ENCODE measurements at places on chromosomes 4 and X.

DNA sequence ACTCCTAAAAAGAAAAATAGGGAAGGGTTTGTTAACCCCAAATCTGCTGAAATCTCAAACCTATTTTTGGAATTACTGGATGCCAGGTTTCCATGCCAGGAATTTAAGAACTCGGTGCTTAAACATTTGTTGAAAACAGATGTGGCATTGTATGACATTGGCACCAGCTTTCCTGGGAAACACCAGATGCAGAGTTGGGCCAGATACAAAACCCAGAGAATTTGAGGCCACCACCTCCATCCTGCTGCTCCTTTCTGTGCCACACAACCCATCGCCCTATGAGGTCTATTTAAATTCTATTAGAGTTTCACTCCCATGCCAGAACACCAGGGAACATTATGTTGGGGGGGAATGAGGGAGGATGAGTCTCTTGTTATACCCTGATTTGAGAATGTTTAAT, 71.7 kb downstream of the ARAP2 start:
- DNase-seq: no peak

GRCh38 chrX:53071064-53071463, 11.1 kb upstream of the TSPYL2 start:
- DNase-seq: no peak

GRCh38 chrX:10828640-10829039, 208.3 kb upstream of the MID1 start:
- no peak for DNase-seq

DNA sequence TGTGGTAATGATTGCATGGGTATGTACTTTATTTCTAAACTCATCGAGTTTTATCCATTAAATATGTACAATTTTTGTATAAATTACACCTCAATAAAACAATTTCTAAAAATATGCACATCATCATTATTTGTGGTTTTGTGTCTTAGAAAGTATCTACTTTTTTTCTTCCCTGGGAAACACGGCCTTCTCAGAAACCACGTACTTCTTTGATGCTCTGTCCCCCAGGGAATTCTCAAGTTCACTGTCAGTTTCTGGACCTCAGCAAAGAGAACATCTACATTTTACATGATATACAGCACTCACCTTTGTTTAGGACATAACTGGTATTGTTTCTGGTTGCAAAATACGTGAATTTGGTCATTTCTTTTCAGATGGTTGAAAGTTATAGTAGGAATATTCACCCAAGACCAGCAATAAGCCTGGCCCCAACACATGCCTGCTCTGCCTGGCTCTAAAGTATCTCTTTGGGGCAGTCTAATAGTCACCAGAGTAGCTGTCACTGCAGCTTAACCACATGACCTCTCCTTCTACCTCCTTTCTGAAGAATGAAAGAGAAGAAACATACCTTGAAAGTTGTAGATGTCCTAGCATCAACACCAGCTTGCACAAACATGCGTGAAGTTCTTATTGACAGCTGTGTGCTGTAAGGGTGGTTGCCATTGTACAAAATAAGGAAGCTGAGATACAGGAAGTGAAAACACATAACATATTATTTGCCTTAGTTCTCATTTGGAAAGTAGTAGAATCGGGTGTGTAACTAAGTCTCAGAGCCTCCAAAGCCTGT, 48.4 kb upstream of the SPANXN4 start:
- no peak for DNase-seq

GRCh38 chrX:6941041-6941440, 206.5 kb upstream of the STS start:
- DNase-seq: no peak

DNA sequence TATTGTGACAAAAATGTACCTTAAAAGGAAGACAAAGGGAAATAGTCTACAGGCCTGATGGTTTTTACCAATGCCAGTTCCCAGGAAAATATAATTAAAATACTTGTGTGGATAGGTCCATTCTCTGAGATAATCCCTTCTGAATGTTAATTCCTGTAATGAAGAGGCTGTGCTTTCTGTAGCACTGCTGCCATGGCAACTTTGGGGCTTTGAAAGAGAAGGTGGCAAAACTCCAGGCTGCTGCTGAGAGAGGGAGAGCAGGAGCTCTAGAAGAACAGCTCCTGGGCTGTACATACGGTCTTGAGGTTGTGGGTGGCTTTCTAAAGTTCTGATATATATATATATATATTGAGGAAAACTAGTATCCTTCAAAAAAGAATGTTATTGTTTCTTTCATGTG, 125.4 kb downstream of the PDLIM5 start:
- no peak for DNase-seq

GRCh38 chr4:123599061-123599919, 202.7 kb downstream of the SPRY1 start:
- DNase-seq: no peak

- DNase-seq: no peak
Measured at GRCh38 chr4:151743128-151743854, 17.5 kb downstream of the GATB start.

DNA sequence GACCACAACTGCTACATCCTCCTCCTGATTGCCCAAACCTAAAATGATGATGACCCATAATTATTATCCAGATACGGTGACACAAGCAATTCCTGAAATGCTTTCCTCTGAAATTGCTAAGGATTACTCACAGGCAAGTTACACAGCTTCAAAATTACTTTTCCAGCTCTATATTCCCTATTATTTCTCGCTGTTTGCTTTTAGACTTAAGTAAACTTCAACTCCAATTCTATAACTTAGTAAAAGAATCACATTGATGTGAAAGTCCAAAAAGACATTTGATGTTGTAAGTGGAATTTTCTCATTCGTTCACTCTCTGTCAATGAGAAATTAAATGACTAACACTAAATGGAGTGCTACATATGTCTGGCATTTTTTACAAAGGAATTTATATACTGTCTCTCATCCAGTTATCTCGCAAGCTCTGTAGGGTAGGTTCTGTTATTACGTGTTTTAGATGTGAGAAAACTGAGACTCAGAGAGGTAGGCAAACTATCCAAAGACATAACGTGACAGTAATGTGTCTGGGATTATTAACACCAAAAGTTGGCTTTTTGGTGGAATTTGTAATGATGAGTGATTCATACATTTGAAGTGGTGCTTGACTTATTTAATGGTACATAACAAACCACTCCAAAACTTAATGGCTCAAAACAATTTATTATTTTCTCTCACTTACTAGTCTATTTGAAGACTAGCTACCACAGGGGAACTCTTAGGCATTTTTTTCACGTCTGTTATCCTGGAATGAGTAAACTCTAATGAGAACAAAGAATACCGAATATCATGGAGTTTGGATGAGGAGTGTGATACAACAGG, 31.5 kb downstream of the PALLD start:
- DNase-seq: no peak

DNA sequence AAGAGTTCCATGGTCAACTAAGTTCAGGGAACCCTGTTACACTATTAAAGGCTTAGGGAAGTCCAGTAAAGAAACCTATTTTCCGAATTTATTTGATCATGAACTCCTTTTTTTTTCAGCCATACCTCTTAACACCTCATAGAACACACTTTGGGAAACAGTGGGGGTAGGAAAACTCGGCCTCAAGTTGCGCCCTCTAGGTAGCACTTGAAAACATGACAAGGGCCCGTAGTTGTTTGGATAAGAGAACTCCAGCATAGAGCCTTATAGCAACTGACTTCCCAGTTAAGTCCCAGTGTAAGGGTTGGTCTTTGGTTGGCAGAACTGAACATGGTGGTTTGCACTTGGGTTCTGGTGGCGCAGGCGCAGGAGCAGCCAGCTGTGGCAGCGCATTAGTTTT, 14.4 kb downstream of the OGT start:
- no peak for DNase-seq

- DNase-seq: no peak
Measured at GRCh38 chr4:26141051-26141721, 179.6 kb upstream of the RBPJ start.

DNA sequence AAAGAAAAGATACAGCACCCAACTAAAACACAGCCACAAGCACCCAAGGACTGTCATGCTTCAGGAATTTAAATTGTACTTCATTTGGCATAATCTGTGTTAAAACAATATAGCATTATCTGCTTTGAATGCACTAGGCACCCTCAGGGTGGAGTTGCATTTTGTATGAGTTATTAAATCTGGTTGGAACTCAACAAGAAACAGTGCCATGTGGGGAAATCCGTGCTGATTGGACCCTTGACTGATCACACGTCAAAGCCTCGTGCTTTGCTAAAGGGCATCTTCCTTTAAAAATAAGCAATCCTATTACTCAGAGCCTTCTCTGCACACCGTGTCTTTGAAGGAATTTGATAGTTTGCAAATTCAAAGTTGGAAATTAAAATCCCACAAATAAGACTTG, 35.4 kb downstream of the IGFBP7 start:
- no peak for DNase-seq

DNA sequence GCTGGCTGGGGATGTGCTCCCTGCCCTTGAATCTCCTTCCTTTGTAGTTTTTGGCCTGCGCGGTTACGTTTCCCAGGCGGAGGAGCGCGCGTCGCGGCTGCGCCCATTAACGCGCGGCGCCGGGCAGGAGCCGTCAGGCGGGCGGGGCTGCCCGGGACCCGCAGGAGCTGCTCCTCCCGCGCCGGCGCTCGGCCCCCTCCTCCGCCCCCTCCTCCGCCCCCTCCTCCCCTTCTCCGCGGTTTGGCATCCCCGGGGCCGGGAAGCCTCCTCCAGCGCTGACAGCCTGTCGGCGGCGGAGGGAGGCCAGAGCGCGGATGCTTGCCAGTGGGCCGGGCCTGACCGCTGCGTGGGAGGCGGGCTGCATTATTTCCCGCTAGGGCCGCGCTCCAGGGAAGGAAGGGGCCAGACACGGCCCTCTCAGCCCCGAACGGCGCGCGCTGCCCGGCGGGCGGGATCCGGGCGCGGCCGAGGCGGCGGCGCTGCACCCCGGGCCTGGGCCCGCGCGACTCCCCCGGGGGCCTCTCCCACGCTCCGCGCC, at the start of gene DCLK2:
TSS of gene DCLK2 (plus strand) at position 405 of the 538 bp plus-strand sequence. CDS start 583 bp downstream, outside the sequence.
- no peak for DNase-seq

DNA sequence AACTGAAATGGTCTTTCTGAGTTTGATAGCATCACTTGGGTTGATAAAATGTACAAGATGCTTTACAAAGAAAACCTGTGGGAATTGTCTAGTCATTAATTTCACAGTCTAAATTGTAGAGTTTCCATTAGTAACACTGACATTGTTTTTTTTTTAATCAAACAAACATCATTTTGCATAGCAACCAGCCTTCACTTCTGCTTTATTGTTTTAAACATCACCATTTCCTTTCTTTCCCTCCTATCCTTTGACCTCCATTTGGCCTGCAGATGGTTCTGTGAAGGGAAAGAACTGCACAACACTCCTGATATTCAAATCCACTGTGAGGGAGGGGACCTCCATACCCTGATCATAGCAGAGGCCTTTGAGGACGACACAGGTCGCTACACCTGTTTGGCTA, 171.1 kb downstream of the PALLD start:
- no peak for DNase-seq

DNA sequence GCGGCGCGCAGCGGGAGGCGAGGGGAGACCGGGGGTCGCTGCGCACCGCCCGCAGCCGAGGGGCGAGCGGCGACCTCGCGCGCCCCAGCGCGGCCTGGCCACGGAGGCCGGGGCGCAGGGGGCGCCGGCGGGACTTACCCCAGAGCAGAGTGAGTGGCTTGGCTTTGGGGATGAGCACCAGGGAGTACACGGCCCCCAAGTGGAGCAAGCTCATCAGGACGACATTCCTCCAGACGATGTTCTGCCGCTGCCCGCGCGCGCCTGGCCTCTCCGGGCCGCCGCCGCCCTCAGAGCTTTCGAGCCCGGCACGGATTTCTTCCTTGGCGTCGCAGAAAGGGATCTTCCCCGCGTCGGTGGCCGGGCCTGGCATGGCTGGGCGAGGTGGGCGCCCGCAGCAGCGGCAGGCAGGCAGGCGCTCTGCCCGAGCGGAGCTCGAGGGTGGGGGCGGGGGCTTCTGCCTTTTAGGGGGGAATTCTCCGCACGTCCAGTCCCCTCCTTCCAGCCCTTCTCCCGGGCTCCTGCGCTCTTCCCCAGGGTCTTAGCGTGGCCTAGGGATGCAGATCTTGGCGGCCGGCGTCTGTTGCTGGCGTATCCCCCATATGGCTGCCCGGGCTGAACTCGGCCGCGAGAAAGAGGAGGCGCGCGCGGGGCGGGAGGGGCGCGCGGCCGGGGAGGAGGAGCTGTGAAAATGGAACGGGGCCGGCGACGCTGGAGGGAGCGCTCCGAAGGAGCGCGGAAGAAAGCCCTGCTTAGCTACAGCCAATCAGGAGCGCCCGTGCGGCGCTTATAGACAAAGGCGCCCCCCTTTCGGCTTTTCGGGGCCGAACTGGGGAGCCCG, at the start of gene SCD5:
TSS of gene SCD5 (minus strand) at position 629 of the 838 bp plus-strand sequence. CDS start at position 370, 259 bp downstream.
- peak; percentile 39 for DNase-seq

GRCh38 chr4:86302251-86302650, 57.6 kb downstream of the MAPK10 start:
- no peak for DNase-seq

DNA sequence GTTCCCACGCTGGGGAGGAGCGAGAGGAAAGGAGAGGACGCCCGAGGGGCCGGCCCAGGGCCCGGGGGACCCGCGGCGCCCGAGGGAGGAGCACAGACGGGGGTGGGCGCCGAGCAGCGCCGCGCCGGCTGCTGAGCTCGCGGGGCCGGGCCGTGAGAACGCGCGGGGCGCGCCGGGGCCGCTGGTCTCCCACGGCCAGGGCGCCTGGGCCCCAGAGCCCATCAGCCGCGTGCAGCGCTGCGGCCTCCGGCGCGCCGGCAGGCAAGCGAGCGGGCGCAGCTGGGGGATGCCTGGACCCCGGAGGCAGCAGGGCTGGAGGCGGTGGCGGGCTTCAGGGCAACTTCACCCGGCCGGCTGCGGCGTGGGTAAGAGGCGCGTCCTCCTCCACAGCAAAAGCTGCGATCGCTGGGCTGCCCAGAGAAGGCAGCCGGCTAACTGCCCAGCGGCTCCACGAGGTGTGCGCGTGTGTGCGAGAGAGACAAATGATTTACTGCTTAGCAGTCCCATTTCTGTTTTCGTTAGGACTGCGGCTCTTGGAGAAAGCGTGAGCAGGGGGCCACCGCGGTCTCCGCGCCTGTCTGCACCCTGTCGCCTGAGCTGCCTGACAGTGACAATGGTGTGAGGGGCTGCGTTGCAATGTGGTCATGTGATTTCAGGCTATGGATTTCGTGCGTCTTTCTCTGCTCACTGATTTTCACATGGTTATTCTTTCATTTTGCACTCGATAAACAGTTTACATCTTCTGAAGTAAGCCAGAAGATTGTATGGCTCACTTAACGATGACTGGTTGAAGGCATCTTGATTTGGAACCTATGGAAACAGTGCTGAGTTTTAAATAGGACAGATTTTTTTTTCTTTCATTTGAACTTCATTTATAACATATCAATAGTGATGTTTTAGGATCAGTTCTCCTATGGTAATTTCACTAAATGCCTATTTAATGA, 1.2 kb downstream of the GUCY1A1 start:
- no peak for DNase-seq

Data from stimulated activated CD4-positive, alpha-beta T cell treated with anti-CD3 and anti-CD28 coated beads, Interleukin-1b, Interleukin-23, amount 100 ng/mL, for 4 hours (primary cell).